ENCODE measurements at places on chromosomes 11 and 22.

GRCh38 chr11:45092404-45092785, 54.0 kb upstream of the PRDM11 start:
- no peak for DNase-seq

- no peak for DNase-seq
Observed at GRCh38 chr11:32478277-32478731, 43.0 kb upstream of the WT1 start.

GRCh38 chr22:37746366-37747079, 49.7 kb downstream of the TRIOBP start:
- DNase-seq: no peak

DNA sequence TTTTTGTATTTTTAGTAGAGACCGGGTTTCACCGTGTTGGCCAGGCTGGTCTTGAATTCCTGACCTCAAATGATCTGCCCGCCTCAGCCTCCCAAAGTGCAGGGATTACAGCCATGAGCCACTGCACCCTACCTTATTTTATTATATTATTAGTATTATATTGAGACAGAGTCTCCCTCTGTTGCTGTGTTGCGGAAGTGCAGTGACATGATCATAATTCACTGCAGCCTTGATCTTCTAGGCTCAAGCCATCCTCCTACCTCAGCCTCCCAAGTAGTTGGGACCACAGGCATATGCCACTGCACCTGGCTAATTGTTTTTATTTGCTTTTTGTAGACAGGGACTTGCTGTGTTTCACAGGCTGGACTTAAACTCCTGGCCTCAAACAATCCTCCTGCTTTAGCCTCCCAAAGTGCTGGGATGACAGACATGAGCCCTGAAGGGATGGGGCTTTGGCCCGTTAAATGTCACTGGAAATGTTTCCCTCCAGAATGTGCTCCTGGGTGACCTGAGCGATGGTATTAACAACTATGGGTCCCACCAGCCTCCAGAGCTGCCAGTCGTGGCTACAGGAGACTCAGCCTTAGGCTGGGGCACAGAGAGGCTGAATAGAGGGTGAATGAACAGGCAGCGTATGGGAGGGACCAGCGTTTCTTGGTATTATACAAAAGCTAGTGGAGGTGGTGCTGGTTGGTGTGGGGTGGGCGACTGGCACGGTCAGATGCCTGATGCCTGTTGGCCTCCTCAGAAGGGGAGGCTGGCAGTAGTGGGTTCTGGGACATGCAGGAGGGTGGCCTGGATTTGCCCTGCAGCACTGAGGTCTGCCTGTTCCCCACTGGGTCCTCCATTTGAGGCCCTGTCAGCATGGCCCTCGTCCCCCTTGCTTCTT, 7.3 kb downstream of the TANGO2 start:
- no peak for DNase-seq

All from EL (cell line).